Stimulated activated CD4-positive, alpha-beta T cell treated with anti-CD3 and anti-CD28 coated beads, Interleukin-12 subunit alpha, Interleukin-12 subunit beta, amount 100 ng/mL, for 48 hours (primary cell): ENCODE measurements at places on chromosomes 16 and 17.

DNA sequence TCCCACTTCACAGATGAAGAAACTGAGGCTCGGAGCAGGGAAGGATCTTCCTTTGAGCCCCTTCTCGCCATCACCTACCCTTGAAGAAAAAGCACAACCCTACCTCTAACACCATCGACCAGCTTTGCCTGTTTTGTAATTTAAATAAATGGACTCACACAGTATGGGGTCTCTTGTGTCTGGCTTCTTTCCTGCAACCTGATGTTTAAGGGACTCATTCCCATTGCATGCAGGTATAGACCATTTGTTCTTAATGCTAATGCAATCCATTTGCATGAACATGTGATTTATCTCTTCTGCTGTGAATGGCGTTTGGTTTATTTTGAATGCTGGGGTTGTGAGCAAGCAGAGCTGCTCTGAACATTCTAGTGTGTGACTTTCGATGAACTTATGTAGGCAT, 150.8 kb upstream of the FOXF1 start:
- no peak for DNase-seq

DNA sequence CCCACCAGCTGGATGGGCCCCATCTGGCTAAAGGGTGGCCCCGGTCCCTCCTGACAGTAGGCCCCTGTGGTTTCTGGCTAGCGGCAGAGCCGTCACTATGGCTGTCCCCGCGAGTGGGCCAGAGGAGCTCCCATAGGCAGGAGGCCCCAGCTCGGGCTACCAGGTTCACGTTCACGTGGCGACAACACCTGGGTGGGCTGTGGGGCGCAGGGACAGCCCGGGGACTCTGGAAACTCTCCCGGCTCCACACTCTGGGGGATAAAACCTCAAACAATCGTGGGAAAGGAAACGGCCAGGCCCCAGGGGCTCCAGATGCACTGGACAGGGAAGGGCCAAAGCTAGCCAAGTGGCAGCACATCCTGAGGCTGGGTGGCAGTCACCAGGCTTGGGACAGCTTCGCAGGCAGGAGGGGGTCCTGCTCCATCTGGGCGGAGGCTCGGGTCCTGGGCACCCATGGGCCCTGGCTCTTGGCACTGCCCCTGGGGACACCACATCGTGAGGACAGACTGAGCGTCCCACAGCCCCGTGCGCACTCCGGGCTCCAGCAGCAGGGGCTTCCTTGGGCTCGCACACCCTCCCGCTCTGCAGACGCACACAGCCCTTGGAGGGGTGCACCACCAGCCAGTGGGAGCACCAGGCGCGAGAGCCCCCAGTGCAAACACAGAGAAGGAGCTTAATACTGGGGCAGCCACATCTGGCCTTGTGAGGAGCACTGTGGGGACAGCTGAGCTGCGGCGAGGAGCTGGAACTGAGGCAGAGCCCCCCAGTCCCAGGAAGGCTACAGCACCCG, 4.4 kb downstream of the RNF166 start:
- DNase-seq, result no peak

DNA sequence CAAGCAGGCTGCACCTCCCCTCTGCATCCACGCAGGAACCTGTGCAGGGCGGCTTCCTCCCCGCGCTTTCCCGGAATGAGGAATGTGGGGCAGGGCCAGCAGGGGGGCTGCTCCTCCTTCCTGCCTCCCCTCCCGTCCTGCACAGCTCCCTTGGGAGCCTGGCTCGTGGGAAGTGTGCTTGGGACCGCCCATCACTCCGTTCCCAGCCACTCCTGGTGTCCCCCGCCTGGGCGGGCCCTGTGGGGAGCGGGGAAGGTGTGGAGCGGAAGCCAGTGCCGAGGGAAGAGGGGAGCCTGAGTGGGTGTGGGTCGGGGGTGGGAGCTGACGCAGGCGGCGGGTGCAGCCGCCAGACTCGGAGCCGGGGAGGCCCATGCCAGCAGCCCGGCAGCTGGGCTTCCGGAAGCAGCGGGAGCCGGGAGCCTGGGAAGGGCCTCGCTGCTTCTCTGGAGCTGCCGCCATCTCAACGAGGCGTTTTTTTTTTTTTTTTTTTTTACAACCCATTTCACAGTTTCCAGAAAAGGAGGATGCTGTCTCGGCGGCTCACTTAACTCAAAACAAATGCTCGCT, 24.1 kb downstream of the BAHCC1 start:
- DNase-seq, result no peak

DNA sequence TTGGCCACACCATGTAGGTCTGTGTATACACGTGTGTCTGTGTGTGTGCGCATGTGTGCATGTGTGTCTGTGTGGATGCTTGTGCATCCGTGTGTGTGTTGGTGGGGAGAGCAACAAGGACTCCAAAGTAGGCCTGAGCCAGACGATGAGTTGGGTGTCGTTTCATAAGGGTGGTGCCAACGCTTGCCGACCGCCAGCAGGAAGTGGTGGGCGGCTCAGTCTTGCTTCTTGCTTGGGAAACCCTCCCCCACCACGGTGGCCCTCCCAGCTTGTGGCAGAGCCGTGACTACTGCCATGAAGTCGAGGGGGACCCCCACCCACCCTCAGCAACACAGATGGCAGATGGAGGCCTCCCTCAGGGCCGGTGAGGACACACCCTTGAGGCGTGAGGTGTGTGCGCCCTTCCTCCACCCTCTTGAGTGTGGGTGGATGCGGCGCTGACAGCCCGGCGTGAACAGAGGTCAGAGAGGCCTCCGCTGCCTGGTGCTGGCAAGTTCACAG, 17.5 kb downstream of the SBK1 start:
- peak; percentile 68 for DNase-seq

DNA sequence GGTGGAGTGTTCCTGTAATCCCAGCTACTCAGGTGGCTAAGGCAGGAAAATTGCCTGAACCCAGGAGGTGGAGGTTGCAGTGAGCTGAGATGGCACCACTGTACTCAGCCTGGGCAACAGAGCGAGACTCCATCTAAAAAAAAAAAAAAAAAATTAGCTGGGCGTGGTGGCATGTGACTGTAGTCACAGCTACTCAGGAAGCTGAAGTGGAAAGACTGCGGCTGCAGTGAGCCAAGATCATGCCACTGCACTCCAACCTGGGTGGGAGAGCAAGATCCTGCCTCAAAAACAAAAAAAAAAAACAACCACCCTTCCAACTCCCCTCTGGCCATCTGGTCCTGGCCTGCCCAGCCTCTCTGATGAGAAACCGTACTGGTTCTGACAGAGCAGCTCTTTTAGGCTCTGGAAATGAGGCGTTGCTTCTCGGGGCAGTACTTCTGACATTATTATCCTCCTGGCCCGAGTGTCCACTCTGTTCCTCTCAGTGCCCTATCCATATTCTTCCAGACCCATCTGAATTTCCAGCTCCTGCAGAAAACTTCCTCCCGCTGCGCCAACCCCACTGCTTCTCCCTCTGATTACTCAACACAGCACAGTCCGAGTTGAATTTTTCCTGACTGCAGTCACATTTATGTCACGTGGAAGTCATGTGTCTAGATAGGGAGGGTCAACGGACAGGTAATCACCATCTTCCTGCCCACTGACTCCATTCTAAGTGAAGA, 13.3 kb downstream of the GGA2 start:
- DNase-seq, result no peak

GRCh38 chr17:80029258-80029974, 6.3 kb downstream of the TBC1D16 start:
- DNase-seq, result no peak

DNA sequence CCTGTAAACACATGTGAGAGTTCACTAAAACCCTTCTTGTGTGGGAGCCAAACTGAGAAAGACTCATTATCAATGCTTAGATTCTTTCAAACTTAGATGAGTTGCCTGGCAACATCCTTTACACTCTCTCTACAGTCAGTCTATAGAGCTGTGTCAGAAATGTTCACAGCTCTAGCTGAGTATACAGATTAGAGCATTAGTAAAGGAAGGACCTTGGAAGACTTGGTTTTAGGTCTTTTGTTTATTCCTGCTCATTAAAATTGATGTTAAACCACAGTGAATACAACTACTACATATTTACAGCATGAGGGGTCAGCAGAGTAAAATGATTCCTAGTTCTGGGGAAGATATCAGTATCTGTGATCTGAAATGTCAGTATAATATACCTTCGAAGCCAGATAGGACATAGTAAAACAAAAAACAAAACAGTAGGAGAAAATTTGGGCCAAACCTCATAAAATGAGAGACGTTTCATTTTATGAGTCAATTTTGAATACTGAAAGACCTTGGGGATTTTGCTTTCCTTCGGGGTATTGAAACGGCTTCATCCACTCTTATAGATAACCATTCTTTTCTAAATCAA, 186.0 kb downstream of the TANC2 start:
- DNase-seq, result no peak

- DNase-seq, result peak; percentile 39
These were observed 996 bp downstream of the SUMO2 start for GRCh38 chr17:75181608-75182318.

- no peak for DNase-seq
These were observed 51.4 kb downstream of the TANGO6 start for GRCh38 chr16:68894714-68895113.

GRCh38 chr17:2814481-2815341, 18.5 kb downstream of the RAP1GAP2 start:
- DNase-seq, result peak; percentile 71

GRCh38 chr17:40017422-40018080, 2.3 kb downstream of the CSF3 start:
- no peak for DNase-seq

DNA sequence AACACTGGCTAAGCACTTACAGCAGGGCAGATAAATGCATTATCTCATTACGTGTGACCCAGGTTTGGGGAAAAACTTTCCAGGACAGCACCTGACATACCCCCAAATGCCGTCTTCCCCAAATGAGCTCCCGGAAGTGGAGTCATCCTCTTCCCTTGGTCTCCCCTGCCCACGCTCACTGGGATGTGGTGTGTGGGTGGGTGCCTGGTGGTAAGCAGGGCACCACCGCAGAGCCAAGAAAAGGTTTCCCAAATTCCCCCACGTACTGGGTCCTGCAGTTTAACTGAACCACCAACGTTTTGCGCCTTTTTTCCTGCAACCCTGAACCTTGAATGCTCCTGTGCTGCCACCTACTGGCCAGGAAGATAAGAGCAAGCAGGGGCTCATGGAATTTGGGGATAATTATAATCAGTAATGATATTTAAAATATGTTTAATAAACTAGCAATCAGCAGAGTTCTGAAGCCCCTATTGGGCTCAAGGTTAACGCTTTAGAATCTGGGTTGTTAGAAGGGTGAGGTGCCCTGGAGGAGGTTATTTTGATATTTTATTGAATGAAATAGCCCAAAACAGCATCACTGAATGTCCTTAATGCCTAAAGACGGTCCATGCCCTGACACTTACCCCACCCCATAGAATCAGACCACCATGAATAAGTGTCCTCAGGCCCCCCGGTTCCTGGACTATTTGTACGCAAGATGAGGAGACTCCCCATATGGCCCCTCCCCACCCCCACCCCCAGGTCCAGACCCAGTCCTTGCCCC, 8.0 kb downstream of the SPPL2C start:
- peak; percentile 32 for DNase-seq

- no peak for DNase-seq
These were observed 104.7 kb upstream of the CDH5 start for GRCh38 chr16:66261826-66262225.

DNA sequence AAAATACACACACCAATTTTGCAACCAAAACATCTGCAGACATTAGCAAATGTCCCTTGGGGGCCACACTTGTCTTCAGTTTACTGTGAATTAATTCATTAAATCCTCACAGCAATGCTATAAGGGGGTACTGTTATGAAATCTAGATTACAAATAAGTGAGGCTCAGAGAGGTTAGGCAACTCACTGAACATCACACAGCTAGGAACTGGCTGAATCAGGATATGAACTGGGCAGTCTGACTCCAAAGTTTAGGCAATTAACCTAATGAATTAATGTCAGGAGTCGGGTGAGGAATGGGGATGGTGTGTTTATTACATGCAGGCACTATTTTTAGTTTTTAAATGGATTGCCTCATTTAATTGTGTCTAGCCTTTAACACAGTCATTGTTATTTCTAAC, 305.7 kb upstream of the XYLT1 start:
- DNase-seq, result no peak

GRCh38 chr17:34246446-34246845, 8.6 kb upstream of the CCL2 start:
- DNase-seq, result no peak

DNA sequence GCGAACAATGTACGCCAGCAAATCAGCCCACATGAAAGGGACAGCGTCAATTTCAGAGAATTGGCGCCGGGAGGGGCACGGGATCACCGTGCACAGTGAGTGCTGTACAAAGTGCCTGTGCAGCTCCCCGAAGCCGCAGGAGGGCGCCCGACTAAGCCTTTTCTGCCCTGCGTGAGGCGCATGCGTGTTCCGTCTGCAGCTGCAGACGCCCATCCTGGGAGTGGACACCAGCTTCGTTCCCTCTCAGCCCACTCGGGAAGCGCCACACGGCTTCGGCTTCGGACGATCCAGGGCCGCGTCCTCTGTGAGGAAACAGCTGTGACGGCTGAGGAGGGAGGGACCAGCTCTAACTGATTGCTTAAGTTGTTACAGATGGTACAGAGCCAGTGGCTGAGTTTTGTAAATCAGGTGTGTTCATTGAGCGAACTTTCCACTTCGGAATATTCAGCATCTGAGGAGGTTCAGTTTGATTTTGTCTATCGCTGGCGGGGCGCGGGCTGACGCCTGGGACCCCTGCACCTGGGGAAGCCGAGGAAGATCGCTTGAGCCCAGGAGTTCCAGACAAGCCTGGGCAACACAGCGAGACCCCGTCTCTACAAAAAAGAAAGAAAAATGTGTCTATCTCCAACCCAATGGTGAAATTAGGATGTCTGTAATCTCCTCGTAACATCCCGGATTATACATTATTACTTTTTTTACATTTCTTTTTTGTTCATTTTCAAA, 15.4 kb upstream of the ZNF287 start:
- peak; percentile 94 for DNase-seq

- DNase-seq, result no peak
These were observed 127.0 kb downstream of the XYLT1 start for GRCh38 chr16:17343728-17344127.

DNA sequence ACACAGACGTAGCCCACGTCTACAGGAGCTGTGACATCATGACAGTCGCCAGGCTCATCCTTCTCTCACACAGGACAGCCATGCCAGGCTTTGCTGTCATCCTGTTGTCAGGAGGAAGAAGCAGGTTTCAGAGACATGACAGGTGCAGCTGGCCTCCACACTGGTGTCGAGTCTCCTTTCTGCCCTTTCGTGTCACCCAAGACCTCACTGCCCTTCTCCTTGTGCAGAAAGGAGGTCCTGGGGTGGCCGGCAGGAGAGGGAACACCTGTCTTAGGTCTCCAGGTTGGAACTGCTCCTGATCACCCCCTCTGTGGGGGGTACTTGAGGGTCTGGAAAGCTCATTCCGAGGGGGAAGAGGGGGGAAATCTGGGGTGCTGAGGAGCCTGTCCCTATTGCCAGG, 41.6 kb upstream of the IRF8 start:
- no peak for DNase-seq

- no peak for DNase-seq
These were observed 762 bp upstream of the RBL2 start for GRCh38 chr16:53433509-53433908.

GRCh38 chr16:11620243-11621003, 33.7 kb upstream of the LITAF start:
- no peak for DNase-seq
